Activated CD4-positive, alpha-beta T cell treated with anti-CD3 and anti-CD28 coated beads for 36 hours (primary cell): ENCODE measurements at places on chromosomes 12 and 14.

DNA sequence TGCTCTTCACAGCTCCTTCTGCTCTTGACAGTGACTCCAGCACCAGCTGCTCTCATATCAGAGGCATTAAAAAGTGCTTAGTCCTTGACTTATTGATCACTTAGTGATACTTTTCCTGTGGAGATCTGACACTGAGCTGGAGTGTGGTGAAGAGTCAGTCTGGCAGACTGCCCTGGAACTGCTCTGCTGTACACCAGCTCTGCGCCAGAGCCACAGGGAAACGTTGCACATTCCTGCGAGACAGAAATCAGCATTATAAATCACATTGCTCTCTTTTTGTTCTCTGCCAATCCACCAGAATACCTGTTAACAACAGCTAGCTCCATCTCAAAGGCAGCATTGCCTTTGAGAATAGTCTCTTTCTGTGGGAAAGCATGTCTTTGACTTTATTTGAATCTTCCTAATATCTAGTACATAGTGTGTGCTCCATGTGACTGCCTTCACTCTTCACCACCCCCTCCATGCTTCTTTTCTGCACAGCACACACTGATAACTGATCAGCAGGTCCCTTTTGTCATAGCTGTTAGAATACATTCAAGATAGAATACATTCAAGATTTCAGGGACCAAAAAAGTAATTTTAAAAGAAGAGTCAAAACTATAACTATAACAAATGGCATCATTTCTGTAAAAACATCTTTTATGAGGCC lies 48.2 kb upstream of the VSX2 start:
- peaks cover 6% of the 10 kb centered on the region for H3K36me3 ChIP-seq
- H3K27me3 ChIP-seq, result no peaks in the 10 kb centered on the region

DNA sequence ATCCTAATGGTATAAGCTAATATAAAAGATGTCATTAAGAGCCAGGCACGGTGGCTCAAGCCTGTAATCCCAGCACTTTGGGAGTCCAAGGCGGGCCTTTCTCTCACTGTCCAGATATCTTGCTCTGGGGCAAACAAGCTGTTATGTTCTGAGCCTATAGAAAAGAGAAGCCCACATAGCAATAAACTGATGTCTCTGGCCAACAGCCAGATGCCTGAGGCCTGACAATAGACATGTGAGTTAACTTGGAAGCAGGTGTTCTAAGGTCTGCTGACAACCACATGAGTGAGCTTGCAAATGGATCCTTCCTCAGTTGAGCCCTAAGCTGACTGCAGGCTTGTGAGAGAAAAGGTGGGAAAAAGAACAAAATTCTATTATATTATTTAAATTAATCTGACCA lies 25.0 kb downstream of the YAF2 start:
- H3K4me3 ChIP-seq, result no peak overlapping the region
- H3K4me1 ChIP-seq, result peaks cover 14% of the 10 kb centered on the region
- H3K27ac ChIP-seq, result no peak overlapping the region
- no peaks in the 10 kb centered on the region for H3K27me3 ChIP-seq
- DNase-seq, result no peak

DNA sequence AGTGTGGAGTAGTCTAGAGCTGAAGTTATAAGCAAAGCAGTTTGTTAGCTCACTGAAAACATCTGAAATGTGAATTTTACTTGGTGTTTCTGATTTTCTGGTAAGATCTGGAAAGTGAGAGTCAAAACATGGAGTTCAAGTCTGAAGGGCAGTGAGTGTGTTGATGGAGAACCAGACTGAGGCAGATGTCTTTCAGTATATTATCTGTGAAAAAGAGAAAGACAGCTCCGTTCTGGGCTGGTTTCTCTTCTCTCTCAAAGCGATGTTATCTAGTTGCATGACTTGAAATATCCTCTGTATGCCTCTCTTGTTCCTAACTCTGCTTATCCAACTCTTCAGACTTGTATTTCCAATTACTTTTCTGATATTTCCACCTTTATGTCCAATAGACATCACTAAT lies 381.9 kb upstream of the RGS6 start:
- no peaks in the 10 kb centered on the region for H3K27me3 ChIP-seq
- H3K27ac ChIP-seq, result no peak overlapping the region
- peaks cover 46% of the 10 kb centered on the region for H3K4me1 ChIP-seq
- no peak overlapping the region for H3K4me3 ChIP-seq
- H3K36me3 ChIP-seq, result peaks cover 3% of the 10 kb centered on the region
- DNase-seq, result no peak

DNA sequence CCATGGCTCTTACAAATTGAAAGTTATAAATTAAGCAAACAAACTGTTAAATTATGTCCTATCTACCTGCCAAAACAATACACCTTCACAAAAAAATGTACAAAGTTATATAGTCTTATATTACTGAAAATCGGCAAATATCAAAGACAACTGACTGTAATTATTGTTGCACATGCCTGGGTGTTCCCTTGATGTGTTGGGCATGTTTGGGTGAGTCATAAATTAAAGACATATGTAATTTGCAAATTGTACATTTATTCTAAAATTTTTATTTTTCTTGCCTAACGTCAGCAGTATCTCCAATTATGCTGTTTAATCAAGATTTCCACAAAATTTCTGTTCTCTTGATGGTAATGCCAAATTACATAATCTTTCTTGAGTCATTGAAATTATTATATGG lies 22.0 kb upstream of the SEL1L start:
- H3K36me3 ChIP-seq, result no peaks in the 10 kb centered on the region
- no peak overlapping the region for H3K27ac ChIP-seq
- no peak overlapping the region for H3K4me3 ChIP-seq
- peaks cover 7% of the 10 kb centered on the region for H3K27me3 ChIP-seq
- DNase-seq, result no peak
- peaks cover 4% of the 10 kb centered on the region for H3K4me1 ChIP-seq

DNA sequence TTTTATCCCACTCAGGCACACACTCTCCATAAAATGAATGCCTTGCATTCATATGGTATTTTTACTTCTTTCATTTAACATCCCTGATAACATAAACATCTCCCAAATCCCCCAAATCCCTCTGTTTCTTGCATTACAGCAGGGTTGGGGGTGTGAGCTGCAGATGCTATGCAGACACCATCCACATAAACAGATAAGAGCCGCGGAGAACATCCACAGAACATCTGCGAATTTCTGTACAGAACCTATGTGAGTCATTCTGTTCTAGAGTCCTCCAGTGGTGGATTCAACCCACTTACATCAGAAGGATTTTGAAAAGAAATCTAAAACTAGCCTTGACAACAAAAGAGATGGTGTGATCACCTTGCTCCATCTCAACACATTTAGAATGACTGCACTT lies 20.3 kb downstream of the FBLN5 start:
- no peaks in the 10 kb centered on the region for H3K36me3 ChIP-seq
- no peaks in the 10 kb centered on the region for H3K4me1 ChIP-seq
- H3K27ac ChIP-seq, result no peak overlapping the region
- H3K27me3 ChIP-seq, result no peaks in the 10 kb centered on the region

GRCh38 chr12:21718403-21718802 lies 56.1 kb downstream of the KCNJ8 start:
- H3K36me3 ChIP-seq, result no peaks in the 10 kb centered on the region
- no peak overlapping the region for H3K27ac ChIP-seq
- H3K4me3 ChIP-seq, result no peak overlapping the region
- DNase-seq, result no peak
- H3K27me3 ChIP-seq, result peaks cover 5% of the 10 kb centered on the region
- H3K4me1 ChIP-seq, result no peaks in the 10 kb centered on the region

DNA sequence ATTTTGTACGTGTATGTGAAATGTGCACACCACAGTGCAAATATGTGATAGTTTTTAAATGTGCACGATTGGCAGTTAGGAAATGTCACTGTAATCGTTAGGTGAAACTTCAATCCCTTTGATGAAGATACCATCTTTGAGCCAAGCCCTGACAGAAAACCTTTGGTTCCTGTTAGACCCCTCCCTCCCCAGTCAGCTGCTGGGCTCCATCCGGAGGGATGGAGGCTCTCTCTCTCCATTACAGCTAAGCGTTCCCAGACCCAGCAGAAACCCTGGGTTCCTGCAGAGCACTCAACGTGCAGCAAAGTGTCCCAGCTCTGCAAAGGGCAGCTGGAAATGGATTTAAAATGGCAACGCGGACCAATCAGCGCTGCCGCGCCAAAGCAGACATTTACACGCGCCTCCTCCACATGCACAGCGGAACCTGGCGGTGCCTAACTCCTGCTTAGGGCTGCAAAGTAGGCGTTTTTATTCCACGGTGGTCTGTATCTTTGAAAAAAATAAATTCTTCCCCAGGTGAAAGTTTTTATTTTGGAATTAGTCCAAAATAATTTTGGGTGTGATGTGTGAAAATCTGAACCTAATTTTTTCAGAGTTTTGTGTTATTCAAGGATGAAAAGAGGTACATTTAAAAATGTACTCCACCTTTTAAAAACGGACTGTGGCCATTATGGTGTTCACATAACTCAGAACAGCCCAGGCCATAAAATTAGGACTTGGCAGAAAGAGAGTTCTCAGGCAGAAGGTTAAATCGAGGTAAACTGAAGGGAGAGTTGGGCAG lies 1.4 kb upstream of the HMGA2 start:
- peaks cover 25% of the 10 kb centered on the region for H3K4me1 ChIP-seq
- DNase-seq, result peak; percentile 35
- peak overlapping the region; percentile 39 for H3K4me3 ChIP-seq

- H3K4me1 ChIP-seq, result no peaks in the 10 kb centered on the region
- no peaks in the 10 kb centered on the region for H3K36me3 ChIP-seq
- H3K27ac ChIP-seq, result no peak overlapping the region
- no peak overlapping the region for H3K4me3 ChIP-seq
Observed at GRCh38 chr12:3263939-3264922, 187.1 kb downstream of the TSPAN9 start.

GRCh38 chr14:55850825-55851241 lies 267.4 kb upstream of the PELI2 start:
- peaks cover 4% of the 10 kb centered on the region for H3K27me3 ChIP-seq
- DNase-seq, result no peak
- peaks cover 3% of the 10 kb centered on the region for H3K4me1 ChIP-seq
- H3K36me3 ChIP-seq, result no peaks in the 10 kb centered on the region
- H3K4me3 ChIP-seq, result no peak overlapping the region
- no peak overlapping the region for H3K27ac ChIP-seq

- peaks cover 10% of the 10 kb centered on the region for H3K4me1 ChIP-seq
- peaks cover 44% of the 10 kb centered on the region for H3K36me3 ChIP-seq
- H3K4me3 ChIP-seq, result no peak overlapping the region
- DNase-seq, result no peak
Observed at GRCh38 chr14:73717266-73717665, 3.1 kb upstream of the PNMA1 start.

DNA sequence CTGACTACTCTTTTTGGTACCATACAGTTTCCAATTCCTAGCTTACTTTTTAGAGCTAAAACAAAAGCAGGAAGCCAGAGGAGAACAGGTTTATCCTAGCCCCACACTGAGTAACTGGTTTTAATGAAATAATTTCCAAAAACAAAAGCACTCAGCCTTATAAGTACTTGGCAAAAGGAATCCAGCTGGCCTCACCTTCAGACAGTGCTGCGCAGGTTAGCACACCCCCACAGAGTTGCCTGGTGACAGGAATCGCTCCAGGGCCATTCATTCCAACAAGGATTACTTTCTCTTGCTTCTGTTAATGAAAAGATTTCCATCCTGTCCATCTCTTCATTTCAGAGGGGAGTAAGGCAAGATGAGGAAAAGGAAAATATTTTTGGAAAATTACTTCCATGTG lies 84.6 kb downstream of the SCFD1 start:
- H3K27ac ChIP-seq, result no peak overlapping the region
- H3K36me3 ChIP-seq, result peaks cover 20% of the 10 kb centered on the region
- H3K27me3 ChIP-seq, result no peaks in the 10 kb centered on the region
- no peaks in the 10 kb centered on the region for H3K4me1 ChIP-seq
- no peak for DNase-seq

DNA sequence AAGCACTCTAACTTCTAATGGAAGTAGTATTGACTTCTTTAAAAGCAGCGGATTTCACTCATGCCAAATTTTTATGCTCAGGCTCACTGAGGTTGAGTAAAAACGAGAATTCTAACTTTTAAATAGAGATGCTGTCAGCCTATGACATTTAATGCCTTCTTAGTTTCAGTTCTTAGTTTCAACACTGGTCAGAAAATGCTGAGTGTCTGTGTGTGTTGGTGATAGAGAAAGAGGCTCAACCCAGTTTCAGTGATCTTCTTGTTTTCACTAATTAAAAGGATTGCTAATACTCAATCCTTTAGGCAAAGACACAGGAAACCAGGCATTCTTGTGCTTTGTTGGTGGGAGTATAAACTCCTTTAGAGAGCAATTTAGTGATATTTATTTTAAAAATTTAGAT lies 31.0 kb downstream of the PEBP1 start:
- H3K36me3 ChIP-seq, result peaks cover 35% of the 10 kb centered on the region
- H3K4me1 ChIP-seq, result peaks cover 38% of the 10 kb centered on the region
- no peak for DNase-seq
- no peak overlapping the region for H3K4me3 ChIP-seq
- H3K27ac ChIP-seq, result peak overlapping the region; percentile 39

- no peak overlapping the region for H3K27ac ChIP-seq
- no peaks in the 10 kb centered on the region for H3K36me3 ChIP-seq
- H3K4me3 ChIP-seq, result no peak overlapping the region
- peaks cover 8% of the 10 kb centered on the region for H3K4me1 ChIP-seq
Observed at GRCh38 chr14:54784657-54785056, 118.0 kb downstream of the GCH1 start.

DNA sequence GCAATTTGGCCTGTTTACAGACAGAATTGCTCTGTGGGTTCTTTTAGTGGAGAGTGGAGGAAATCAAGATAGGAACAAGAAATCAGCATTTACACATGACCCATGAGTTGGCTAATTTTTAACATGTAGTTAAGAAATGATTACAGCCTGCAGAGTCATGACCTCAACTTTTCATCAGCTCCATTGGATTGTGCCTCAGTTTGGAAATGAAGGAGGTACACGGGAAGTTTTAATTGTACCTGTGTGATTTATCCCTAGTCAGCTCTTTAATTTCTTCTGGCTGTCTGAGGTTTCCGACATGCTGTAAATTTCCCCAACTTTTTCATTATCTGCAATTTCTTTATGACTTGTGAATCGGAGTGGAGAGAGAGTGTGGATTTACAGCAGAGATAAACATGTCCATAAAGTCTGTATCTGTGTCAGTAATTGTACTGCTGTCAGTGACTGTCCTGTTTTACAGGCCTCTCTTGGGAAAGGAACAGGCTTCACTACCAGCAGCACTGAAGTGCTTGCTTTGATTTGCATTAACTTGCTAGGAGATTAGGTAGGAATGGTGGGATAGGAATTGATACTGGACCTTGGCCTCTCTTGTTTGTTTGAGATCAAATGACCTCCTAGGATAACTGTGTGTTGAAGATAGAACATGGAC lies 49.2 kb downstream of the LIN52 start:
- H3K4me3 ChIP-seq, result no peak overlapping the region
- no peaks in the 10 kb centered on the region for H3K27me3 ChIP-seq
- H3K4me1 ChIP-seq, result peaks cover 25% of the 10 kb centered on the region
- H3K27ac ChIP-seq, result peak overlapping the region; percentile 5
- H3K36me3 ChIP-seq, result no peaks in the 10 kb centered on the region
